ENCODE measurements at places on chromosomes 4 and X.

GRCh38 chr4:88022289-88022688, 14.9 kb downstream of the PKD2 start:
- no peak for DNase-seq

DNA sequence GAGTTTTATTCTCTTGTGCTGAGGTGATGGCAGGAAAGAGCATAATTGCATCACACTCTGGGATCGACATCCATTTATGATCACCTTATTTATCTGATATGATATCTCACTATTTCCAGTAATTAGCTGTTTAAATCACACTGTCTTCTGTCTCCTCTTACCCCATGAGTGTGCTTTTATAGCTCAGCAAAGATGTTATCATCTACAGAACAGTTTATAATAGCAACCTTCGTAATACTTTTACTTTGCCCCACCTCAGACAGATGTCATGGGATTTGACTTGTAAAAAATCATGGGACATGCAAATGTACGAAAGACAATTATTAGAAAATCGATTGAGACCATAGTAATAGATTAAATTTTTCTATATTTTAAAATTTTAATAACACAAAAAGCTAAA, 1122.3 kb upstream of the PCDH10 start:
- no peak for DNase-seq

DNA sequence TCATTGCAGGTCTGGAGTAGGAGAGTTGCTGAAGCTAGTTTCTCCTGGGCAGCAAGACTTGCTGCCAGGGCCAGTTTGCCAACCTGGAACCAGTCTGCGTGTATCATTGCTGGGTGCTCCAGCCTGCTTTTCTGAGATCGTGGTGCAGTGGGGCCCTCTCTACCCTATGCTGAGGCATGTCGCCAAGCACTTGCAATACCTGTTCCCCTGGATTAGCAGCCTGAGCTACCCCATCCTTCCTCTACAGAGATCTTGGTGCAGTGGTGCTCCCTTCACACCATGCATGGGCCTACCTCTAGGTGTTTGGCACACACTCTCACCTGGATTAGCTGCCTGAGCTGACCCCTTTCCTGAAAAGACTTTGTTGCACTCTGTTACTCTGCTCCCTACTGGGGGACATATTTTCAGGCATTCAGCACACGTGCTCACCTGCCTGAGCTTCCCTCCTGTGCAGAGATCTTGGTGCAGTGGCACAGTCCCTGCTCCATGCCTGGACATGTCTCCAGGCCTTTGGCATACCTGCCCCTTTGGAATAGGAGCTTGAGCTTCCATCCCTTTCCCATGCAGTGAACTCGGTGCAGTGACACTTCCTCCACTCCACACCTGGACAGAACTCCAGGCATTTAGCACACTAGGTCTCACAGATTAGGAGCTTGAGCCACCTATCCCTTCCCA, 133.7 kb upstream of the CXCL13 start:
- DNase-seq = no peak

DNA sequence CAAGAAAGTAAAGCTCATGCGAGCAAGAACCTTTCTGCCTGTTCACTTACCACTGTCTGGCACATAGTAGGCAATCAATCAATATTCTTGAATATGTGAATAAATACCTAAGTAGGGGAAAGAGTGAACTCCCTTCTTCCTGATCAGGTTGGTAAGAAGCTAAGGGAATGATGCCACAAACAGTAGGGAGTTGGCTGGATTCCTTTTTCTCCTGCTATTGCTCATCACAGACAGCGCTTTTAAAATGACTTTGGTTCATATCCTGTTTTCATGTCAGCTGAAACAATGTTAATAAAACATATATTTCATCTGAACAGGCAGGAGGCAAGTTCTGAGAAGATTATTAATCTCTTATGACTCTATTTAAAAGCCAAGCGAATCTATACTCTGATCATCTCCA, 99.2 kb downstream of the NSUN7 start:
- no peak for DNase-seq

GRCh38 chrX:20538974-20539373, 272.3 kb upstream of the RPS6KA3 start:
- DNase-seq = no peak

DNA sequence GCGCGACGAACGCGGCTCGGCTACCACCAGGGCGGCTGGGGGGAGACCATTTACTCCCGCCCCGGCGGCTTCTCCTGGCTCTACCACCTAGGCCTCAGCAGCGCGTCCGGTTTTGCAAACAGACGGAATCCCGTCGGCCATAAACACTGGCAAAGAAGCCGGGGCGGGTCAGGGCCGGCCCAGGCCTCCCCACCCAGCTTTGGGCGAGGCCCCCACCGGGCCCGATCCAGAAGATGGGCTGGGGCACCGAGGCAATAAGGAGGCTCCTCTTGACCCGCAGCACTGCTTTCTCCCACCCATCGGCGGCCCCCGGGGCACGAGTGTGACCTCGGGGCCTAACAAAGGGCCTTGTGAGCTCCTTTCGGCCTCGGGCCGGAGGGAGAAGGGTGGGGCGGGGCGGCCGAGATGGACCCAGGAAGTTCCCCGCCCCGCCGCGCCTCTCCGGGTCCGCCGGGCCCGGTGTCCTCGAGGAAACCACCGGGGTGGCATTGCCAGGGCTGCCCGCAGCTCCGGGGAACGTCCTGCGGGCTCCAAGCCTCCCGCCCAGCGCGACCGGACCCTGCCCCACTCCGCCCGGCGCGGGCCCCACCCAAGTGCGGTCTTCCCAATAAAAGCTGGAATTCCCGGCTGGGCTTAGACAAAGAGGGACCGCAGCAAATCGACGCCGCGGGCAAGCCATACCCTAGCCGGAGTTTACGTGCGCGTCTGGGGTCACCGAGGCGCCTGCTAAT, 5.9 kb downstream of the BCOR start:
- no peak for DNase-seq

DNA sequence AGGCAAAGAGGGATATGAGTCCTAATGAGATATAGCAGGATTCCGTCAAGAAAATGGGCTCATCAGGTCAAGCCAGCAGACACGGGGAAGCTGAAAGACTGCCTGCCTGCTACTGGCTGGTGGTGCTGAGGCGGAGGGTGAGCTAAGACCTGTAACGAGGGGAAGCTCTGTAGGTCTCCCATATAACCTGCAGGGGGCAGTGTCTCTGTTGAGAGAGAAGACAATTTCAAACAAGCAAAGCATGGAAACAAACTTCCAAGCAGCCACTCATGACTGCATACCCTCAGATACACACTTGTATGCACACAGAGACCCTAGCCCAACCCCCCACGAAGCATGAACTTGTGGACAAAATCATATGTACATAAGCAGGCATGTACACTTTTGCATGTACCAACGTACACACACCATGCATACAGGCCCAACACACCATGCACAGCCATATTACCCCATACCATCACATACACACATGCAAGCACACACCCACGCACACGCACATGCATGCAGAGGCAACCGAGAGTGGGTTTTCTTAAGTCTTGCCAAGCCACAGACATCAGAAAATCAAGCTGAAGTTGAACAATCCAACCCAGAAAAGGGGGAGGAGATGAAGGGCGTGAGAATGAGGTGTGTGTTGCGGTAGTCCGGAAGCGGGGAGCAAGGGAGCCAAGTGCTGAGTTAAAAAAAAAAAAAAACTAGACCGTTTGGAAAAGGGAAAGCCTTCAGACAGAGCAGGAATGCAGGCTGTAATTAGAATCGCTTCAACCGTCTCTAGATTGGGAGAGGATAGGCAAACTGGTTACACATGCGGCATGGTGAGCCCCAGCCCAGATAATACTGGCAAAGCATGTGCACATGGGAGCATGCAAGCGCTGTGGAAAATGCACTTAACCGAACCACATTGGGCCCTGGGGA, 71.0 kb downstream of the PJA1 start:
- peak; percentile 4 for DNase-seq

DNA sequence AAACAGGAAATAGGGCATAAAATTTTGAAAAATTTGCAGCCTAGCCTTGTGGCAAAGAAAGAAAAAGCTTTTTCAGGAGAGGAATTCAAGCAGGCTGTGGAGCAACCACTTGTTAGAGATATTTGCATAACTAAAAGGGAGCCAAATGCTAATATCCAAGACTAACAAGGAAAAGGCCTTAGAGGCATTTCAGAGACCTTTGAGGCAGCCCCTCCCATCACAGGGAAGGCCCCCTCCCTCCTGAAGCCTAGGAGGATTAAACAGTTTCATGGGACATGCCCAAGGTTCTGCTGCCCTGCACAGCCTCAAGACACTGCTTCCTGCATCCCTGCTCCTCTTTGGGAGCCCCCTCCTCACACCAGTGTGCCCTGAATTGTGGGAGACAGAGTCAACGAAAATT, 275.4 kb upstream of the SFRP2 start:
- DNase-seq = no peak

All from T-helper 17 cell (primary cell).